Left colon (tissue), 2 donors: ENCODE measurements at places on chromosomes 1 and 21. TPM values are rescaled to one million over a fixed set of nuclear protein-coding genes. Genes with fewer than 3 reads are reported as not detected.

- no peak for DNase-seq
Observed at GRCh38 chr1:112423207-112423606, 27.2 kb downstream of the CTTNBP2NL start.

DNA sequence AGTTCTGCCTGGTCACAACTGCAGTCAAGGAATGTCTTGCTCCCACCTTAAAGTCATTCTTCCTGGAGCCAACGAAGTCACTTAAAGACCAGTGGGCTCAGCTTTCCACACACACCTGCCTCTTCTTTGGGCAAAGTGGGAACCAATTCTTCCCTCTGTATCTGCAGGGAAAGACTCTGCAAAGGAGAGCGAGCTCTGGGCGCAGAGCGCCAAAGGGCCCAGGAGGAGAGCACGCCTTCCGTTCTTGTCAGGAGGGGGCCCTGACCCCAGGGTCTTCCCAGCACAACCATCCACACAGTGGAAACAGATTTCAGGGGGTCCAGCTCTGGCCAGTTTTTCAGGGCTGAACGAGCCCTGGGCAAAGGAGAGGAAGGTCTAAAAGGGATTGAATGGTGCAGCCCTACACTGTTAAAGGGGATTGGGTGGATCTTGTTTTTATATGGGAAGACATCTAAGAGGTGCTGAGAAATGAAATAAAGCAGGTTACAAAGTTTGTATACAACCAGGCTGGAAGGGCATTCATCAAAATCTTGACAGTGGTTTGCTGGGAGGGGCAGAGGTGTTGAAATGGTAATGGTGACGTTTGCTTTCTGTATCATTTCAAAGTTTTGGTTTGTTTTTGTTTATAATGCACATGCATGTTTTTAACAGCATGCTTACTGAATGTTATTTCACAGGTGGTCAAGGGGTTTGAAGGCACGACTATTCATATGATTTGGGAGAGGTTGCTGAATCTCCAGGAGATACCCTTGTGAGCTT lies 6.8 kb upstream of the OLIG2 start:
- DNase-seq: no peak

DNA sequence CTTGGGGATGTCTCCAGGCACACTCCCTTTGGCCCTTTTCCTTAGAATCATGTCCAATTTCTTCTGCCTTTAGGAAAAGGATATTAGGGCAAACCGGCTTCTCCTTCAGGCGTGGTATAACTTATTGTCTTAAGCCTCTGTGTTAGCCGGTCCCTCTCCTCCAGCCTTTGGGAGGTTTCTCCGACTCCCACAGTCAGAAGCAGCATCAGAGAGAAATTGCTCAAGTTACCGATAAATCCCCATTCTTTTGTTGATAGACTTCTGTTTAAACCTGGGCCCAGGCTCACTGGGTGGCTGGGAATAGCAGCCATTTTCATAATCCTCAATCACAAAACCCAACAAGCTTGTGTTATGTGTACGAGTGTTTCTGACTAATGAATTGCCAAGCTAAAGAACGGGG lies 85.4 kb upstream of the KAZN start:
- no peak for DNase-seq

GRCh38 chr1:4027008-4027407 lies 126.9 kb upstream of the C1orf174 start:
- DNase-seq: no peak

GRCh38 chr1:207849646-207850045 lies 61.3 kb downstream of the CD34 start:
- DNase-seq: no peak

DNA sequence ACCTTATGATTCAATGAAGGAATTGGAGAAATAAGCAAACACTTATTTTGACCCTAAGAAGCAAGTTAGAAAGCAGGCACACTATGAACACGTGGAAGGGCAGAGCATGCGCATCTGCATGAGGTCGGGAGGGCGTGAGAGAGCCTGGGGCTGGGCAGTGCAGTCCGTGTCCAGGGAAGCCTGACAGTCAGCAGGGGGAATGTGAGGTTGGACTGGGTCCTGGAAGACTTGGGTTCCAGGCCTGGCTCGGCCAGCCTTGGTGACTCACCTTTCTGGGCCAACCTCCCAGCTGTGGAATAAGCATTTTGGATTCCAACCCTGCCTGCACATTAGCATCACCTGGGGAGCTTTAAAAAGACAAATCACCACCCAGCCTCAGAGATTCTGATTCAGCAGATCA lies 26.6 kb upstream of the LMX1A start:
- no peak for DNase-seq

- peak; percentile 98 for DNase-seq
Observed at GRCh38 chr1:2133039-2133878, 61.3 kb downstream of the FAAP20 start.

GRCh38 chr1:89759036-89759435 lies 61.8 kb upstream of the LRRC8D start:
- no peak for DNase-seq

- DNase-seq: no peak
Observed at GRCh38 chr1:66831529-66832239, 30.6 kb upstream of the INSL5 start.

- DNase-seq: no peak
Observed at GRCh38 chr21:43318841-43319781, 107.8 kb downstream of the SIK1 start.

DNA sequence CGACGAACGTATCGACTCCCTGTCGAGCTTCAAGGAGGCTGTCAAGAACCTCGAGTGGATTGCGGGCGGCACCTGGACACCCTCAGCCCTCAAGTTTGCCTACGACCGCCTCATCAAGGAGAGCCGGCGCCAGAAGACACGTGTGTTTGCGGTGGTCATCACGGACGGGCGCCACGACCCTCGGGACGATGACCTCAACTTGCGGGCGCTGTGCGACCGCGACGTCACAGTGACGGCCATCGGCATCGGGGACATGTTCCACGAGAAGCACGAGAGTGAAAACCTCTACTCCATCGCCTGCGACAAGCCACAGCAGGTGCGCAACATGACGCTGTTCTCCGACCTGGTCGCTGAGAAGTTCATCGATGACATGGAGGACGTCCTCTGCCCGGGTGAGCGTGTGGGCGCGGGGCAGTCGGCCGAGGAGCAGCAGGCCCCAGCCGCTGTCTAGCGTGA lies 28.0 kb downstream of the COL6A2 start:
- DNase-seq: peak; percentile 3

DNA sequence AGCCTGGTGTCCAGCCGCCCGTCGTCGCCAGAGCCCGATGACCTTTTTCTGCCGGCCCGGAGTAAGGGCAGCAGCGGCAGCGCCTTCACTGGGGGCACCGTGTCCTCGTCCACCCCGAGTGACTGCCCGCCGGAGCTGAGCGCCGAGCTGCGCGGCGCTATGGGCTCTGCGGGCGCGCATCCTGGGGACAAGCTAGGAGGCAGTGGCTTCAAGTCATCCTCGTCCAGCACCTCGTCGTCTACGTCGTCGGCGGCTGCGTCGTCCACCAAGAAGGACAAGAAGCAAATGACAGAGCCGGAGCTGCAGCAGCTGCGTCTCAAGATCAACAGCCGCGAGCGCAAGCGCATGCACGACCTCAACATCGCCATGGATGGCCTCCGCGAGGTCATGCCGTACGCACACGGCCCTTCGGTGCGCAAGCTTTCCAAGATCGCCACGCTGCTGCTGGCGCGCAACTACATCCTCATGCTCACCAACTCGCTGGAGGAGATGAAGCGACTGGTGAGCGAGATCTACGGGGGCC lies 1.2 kb downstream of the OLIG2 start:
- DNase-seq: no peak

- no peak for DNase-seq
Observed at GRCh38 chr1:3516911-3517675, 62.6 kb downstream of the ARHGEF16 start.

- no peak for DNase-seq
Observed at GRCh38 chr1:243959998-243960397, 91.1 kb upstream of the ZBTB18 start.

DNA sequence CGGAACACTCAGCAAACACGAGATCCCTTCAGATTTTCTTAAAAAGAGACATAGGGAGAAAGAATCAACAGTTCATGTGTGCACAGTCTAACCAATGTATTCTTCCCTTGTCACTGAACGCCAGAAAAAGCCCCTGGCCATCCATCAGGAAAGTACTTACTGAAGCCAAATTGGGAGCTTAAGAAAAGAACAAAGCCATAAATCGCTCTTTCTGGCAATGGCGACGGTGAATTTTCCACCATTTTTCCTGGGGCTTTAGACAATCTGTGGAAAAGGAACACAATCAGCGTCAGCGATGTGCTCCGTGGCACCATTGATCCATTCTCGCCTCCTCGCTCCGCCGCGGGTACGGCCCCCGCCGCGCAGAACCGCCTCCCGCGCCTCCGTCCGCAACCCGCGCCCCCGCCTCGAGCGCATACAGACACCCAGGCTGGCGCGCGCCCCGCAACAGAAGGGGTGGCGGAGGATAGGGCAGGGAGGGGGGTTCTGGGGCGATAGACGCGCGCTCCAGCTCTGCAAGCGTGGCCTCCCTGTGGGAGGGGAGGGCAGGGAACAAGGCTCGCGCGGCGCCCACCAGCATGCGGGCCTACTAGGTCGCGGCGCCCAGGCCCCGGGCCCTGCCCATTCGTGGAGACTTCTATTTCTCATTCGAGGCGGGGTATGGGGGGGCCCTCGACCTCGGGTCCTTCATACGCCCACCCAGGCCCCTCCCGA lies 440 bp downstream of the PIGP start:
- peak; percentile 75 for DNase-seq

DNA sequence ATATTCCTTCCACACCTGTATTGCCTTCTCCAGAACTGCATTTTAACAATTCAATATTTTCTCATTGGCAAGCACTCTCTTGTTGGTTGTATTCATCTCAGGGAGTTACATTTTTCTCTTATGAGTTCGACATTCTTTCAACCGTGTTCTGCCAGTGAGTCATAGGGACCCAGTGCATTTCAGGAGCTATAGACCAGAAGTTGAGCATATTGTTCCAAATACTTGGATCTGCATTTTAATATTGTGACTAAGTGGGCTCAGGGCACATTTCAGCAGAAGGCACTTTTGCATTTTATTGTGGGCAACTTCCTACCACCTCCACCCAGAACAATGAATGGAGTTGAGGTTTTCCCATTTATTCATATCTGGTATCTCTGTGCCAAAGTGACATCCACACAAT lies 132.8 kb downstream of the TNFSF18 start:
- DNase-seq: no peak

- DNase-seq: no peak
Observed at GRCh38 chr21:33355996-33356395, 31.2 kb downstream of the IFNAR1 start.

DNA sequence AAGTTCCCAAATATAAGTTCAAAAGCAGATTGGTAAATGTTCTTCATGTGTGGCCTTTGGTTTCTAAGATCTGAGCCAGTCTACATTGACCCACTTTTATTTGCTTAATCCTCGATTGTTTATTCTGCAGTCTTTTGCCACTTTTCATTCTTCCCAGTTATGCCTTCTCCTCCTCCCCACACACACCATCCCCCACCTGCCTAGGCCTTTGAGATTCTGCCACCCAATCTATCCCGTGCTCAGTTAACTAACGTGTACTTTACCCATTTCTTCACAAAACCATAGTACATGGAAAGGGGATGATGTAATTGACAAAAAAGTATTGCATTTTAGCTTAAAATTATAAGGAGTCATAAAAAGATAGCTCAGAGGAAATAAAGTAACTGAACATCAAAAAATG lies 3.7 kb downstream of the CFH start:
- DNase-seq: no peak

DNA sequence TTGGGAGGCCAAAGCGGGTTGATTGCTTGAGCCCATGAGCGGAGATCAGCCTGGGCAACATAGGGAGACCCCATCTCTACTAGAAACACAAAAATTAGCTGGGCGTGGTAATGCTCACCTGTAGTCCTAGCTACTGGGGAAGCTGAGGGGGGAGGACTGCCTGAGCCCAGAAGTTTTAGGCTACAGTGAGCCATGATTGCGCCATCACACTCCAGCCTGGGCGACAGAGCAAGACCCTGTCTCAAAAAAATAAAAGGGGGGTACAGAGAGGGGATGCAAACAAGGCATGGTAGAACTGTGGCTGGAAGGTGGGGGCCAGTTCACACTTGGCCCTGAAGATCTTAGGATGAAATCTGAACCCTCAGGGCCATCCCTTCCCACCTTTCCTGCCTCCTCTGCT lies 1.2 kb upstream of the C1orf210 start:
- peak; percentile 17 for DNase-seq

DNA sequence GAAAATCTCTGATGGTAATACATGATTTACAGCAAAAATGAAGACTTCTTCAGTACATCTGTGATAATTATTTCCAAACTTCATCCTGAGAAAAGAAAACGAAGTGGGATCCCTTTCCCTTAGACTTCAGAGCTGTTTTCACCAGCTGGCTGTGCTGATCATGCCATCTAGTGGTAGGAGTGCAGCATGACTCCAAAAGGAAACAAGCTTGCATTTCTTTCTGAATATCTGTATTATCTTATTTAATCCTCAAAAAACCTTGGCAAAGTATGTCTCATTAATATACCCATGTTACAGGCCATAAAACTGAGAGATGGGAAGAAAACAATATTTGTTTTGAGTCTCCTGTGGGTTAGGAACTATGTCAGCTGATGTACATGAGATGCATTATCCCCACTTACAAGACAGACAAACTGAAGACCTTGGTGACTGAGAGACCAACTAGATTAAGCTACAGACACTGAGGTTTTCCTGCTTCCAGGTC lies 9.8 kb upstream of the GJA8 start:
- DNase-seq: no peak

DNA sequence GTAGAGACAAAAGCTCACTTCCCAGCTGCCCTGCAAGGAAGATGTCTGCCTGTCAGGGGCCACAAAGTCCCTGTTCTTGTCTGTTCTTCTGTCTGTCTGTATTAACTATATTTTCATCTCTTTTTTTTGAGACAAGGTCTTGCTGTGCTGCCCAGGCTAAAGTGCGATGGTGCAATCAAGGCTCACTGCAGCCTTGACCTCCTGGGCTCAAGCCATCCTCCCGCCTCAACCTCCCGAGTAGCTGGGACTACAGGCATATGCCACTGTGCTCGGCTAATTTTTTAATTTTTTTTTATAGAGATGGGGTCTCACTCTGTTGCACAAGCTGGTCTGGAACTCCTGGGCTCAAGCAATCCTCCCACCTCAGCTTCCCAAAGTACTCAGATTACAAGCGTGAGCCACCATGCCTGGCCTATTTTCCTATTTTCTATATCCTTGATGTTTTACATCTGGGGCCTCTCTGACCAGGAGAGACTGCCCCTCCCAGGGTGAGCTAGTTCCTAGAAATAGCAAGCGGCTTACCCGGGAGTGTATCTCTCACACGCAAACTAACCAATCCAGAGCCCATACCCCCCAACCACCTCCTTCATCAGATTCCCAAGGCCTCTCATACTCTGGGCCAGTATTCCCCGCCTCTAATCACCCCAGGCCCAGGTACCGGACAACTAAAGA lies 5.4 kb upstream of the KLHDC7A start:
- DNase-seq: no peak

GRCh38 chr1:29343908-29344307 lies 107.6 kb downstream of the PTPRU start:
- DNase-seq: no peak

Gene HPDL
- 3.6 TPM for total RNA-seq

Gene PARP1
- total RNA-seq: 48.9 TPM

Gene DEGS1
- total RNA-seq: 20.9 TPM

Gene WLS
- total RNA-seq: 126 TPM

Gene ARHGAP30
- 8.7 TPM for total RNA-seq

Gene TINAGL1
- 139 TPM for total RNA-seq

Gene HES2
- total RNA-seq: 34.0 TPM

Gene NFASC
- total RNA-seq: 23.2 TPM

Gene TEX38
- total RNA-seq: not detected

Gene PRDX6
- 788 TPM for total RNA-seq

Gene NBPF15
- total RNA-seq: 20.1 TPM
